ENCODE measurements at places on chromosomes 2 and 18.

GRCh38 chr18:22640281-22640842, 222.6 kb upstream of the CTAGE1 start:
- DNase-seq = no peak

- peak; percentile 68 for DNase-seq
These were observed 29.8 kb downstream of the TOGARAM2 start for GRCh38 chr2:29010946-29011345.

- DNase-seq = no peak
These were observed 357.7 kb upstream of the SMIM21 start for GRCh38 chr18:75785206-75785605.

DNA sequence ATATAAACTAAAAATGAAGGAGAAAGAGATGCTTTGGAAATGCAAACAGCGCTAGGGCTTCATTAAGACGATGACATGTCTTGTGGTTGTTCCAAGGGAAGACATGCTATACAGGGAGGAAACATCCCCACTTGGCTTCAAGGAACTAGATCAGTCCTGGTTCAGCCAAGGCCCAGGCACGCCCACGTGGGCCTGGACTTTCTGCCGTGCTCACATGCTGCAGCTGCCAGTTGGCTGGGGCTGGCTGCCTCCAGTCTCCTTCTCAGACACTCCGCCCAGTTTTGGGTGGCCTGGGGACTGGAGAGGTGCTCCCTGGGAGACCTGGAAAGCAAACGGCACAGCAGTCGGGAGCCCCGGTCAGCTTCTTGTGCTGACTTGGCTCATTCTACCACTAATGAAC, 109.6 kb downstream of the GLI2 start:
- no peak for DNase-seq

DNA sequence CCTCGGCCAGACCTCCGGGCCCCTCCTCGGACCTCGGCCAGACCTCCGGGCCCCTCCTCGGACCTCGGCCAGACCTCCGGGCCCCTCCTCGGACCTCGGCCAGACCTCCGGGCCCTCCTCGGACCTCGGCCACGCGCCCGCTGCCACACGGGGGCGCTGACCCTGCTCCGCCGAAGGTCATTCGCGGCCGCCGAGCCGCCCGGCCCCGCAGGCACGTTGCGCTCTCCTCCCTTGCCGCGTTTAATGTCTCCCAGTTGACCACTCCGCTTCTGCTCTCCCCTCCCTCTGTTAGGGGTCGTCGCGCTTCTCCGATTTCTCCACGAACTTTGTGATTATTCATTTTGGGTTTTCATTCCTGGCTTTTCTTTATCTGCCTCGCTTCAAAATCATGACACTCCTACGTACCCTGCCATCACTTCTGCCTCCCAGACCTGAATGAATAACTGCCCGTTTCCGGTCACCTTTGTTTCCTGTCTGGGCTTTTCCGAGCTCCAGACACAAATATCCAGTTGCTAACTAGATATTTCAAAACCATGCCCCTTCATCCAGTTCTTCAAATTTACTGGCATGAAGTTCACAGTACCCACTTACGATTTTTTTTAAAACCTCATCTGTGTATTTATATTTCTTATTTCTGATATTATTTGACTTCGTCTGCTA, 14.8 kb upstream of the COLEC12 start:
- peak; percentile 50 for DNase-seq

- DNase-seq = peak; percentile 2
These were observed 54.0 kb upstream of the GPR75 start for GRCh38 chr2:53913721-53914120.

- peak; percentile 34 for DNase-seq
These were observed 16.9 kb downstream of the TGIF1 start for GRCh38 chr18:3466872-3467271.

DNA sequence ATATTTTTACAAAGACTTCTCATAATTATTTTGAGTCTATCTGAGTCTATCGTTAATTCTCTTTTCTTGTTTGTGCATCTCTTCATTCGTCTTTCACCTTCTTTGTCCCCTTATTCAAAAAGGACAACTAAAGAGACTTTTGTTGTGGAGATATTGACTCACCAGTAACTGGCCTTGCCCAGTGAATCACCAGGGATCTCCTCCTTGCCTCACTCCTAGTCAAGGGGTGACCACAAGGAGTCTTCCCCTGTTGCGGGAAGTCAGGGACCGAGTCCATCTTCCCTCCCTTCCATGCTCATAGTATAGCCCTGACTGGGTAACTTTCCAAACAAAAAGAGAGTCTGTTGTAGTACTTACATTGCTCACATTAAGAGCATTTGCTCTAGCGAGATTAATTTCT, 158.9 kb downstream of the NEB start:
- DNase-seq = no peak

DNA sequence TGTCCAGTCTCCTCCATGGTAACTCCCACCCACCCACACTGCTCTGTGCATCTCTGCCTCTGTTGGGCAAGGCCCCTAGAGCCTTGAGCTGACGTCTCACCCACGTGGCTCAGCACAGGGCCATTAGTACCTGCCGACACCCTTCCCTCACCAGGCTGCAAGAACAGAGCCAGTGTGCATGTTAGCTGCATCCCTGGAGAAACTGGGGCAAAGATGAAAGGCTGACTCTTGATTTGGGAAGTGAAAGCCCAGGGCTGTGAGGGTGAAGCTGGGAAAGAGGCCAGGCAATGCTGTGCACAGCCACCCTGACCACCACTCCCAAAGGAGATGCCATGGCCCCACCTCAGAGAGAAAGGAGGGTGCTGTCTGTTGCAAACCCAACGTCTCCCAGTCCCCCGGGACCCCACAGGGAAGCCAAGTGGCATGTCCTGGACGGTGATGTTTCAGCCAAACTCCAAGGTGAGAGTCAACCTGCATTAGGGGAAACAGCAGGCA, 20.0 kb upstream of the HPCAL1 start:
- no peak for DNase-seq

GRCh38 chr2:122683018-122683417, 927.6 kb downstream of the TSN start:
- no peak for DNase-seq

DNA sequence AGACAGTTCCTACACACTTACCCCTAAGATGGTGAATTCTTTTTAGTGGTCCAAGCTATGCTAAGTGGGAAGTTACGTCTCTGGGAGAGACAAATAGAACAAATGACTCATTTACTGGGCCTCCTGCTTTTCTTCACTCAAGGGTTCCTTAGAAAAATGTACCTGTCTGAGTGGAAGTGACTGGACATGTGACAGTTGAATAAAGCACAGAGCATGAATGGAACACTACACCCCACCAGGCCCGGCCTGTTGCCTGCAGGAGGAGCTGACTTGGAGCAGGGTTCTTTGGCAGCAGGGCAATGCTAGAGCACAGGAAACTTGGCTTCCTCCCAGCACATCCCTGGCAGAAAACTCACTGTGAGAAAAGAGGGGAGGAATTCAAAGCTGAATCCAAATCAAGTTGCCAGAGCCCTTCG, 451.0 kb upstream of the SETBP1 start:
- DNase-seq = no peak

- DNase-seq = no peak
These were observed 173.9 kb downstream of the HDAC4 start for GRCh38 chr2:239226677-239227581.

GRCh38 chr2:19671916-19672315, 229.9 kb downstream of the TTC32 start:
- no peak for DNase-seq

DNA sequence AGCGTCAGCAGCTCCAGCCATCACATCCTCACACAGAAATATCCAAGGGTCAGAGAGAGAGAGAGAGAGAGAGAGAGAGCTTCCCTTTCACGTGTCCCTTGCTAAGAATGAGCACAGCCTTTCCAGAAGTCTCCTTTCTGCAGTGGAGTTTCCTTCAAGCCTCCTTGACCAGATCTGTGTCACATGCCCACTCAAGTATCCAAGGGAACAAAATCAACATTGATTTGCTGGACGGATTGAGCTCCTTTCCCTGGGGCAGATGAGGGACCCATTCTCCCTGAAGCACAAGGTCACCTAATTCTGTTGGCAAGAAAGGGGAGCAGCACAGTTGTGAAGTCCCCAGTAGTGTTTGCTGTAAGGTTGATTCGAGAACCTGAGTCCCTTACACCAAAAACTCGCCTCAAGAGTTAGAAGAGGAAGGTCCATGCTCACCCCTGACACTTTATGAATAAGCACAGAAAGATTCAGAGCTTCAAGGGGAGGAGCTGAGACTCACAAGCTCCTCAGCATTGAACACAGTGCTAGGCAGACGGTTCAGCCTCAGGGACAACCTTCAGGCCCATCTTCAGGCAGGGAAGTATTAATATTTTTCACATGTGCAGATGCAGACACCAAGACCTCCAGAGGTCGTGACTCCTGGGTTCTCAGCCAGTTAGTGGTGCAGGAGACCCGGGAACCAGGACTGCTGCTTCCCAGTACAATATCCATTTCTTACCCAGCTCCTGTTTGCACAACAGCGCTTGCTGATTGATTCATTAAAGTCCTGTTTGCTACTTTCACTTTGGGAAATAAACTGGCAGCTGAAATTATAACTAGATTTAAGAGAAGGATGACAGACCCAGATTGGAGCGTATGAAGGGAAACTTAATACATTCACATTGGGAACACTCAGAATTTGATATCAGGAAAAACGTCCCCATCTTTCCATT, 38.2 kb upstream of the MARCO start:
- DNase-seq = no peak

GRCh38 chr2:74450570-74451190, 4.2 kb upstream of the INO80B start:
- no peak for DNase-seq

- DNase-seq = no peak
These were observed 22.9 kb upstream of the ASB1 start for GRCh38 chr2:238403632-238404405.

All from H7 (cell line).